ENCODE measurements at places on chromosomes 3 and 15. TPM values are rescaled to one million over a fixed set of nuclear protein-coding genes. Genes with fewer than 3 reads are reported as not detected.

DNA sequence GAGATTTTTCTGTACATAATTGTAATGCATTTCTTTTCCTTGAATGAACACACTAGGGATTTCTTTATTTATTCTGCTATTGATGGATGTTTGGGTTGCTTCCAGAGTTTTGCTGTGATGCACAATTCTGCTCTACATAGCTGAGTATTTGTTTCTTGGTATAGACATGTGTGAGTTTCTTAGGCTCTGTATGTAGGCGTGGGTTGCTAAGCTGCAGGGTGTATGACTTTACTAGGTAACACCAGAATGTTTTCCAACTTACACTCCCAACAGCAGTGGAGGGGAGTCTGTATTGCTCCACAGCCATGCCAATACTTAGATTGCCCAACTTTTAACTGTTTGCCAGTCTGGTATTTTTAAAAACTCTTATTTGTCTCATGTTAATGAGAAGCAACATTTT, 155.5 kb upstream of the TNIK start:
- no peak for DNase-seq

DNA sequence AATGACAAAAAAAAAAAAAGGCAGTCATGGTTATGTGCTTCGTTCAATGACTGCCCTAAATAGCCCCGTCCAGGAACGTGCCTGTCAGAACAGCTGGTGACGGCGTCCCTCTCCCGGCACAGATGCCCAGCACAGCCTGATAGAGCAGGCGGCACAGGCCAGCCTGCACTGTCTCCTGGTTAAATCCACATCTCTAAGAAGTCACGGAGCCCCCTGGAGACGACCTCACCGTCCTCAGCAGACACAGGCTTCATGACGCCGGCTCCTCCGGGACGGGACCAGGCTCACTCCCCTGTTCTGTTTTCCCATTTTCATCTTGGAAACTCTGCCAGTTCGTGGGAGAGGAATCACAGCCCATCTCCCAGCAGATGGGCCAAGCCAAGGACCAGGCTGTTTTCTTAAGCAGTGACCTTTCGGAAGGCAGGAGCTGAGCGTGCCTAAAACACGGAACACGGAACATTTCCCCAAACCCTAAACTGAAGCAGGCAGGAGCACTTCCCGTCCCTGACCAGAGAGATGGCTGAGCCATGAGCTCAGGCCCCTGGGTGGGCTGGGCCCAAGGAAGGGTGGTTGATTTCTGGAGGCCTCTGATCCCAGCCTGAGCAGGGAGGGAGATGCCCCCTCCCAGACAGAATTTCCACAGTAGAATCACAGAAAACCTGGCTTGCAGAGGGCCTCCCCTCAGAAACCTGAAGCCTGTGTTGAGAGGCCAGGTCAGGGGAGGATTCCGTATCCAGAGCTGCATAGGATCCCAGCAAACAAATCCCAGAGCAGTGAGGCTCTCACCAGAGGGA, 35.9 kb downstream of the ADCY5 start:
- no peak for DNase-seq

DNA sequence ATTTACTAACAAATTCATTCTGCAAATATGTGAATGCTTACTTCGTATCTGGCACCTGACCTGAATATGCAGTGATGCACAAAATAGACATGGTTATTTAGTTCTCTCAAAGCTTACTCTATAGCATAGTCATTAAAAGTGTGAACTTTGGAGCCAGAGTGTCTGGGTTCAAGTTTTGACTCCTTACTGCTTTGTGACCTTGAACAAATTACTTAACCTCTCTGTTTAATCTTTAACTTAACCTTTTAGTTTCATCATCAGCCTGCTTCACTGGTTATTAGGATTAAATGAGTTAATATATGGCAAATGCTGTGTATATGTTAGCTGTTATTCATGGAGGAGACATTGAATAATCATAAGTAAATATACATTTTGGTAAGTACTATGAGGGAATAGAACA, 12.1 kb upstream of the MGA start:
- no peak for DNase-seq

DNA sequence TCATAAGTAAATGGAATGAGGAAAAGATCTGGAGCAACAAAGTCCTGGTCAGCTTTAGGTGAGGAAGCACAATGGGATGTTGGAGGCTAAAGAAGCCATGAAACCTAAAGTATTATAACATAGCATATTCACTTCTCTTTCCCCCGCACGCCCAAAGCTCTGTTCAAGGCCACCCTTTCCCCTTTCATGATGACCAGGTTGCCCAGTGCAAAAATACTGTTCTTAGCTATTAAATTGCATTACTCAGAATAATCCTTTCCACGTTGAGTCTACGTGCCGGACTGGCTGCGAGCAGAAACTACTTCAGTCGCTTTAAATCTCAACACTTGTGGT, 589 bp upstream of the MAPKBP1 start:
- DNase-seq: no peak

The CNTN4 gene
- 1.00 TPM for total RNA-seq

DNA sequence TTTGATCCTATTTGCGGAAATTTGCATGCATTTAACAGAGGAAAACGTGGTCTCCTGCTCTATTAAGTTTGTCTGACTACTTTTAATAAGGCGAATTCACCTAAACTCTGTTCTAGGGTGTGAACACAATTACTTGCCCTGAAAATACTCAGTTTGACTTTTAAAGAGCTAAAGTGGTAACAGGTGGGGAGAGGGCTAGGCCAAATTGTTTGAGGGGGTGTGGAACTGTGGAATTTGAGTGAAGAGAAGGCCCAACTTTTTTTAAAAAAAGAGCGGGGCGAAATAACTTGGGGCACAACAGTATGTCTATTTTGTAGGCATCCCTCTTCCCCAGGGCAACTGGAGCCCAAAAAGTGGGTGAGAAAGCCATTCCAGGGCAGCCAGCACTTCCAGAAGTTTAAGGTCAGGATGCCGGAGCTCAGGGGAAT, 580 bp upstream of the FXR1 start:
- no peak for DNase-seq

Measured in H7 (cell line).